ENCODE measurements at places on chromosomes 12 and 14.
A peak's percentile ranks its signal among the peaks of the same experiment; 100 is the strongest.

DNA sequence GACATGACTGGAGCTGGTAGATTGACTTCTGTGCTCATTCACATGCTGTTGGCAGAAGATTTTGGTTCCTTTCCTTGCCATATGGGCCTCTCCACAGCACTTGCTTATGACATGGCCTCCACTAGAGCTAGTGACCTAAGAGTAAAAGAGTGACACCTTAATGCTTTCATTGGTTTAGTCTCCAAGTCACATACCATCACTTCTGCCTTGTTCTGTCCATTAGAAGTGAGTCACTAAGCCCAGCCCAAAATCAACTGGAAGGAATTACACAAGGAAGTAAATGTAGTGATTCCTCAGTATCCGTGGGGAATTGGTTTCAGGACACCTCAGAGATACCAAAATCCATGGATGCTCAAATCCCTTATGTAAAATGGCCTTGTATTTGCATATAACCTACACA is 81.3 kb downstream of the PPHLN1 start:
- DNase-seq: no peak

DNA sequence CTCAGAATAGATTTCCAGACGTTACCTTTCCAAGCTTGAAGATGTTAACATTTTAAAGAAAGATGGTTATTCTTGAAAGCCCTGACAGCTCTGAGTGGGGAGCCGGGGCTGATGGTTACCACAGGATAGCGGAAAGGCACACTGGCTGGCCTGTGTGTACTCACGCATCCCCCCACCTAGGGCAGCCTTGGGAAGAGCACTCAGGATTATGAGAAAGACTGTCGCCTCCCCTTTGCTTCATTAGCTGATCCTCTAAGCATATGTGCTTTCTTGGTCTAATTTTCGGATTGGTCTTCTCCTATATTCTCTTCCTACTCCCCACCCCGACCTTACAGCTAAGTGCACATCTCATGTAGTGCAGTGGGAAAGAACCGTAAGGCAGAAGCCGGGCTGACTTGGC is 20.7 kb downstream of the NTF3 start:
- no peak for DNase-seq

- no peak for DNase-seq
These were observed 27.2 kb downstream of the NOC4L start for GRCh38 chr12:132171293-132171967.

GRCh38 chr12:49675137-49675536 is 32.1 kb downstream of the FMNL3 start:
- peak; percentile 31 for DNase-seq

- no peak for DNase-seq
These were observed 377.9 kb upstream of the RGS6 start for GRCh38 chr14:71554323-71554722.

DNA sequence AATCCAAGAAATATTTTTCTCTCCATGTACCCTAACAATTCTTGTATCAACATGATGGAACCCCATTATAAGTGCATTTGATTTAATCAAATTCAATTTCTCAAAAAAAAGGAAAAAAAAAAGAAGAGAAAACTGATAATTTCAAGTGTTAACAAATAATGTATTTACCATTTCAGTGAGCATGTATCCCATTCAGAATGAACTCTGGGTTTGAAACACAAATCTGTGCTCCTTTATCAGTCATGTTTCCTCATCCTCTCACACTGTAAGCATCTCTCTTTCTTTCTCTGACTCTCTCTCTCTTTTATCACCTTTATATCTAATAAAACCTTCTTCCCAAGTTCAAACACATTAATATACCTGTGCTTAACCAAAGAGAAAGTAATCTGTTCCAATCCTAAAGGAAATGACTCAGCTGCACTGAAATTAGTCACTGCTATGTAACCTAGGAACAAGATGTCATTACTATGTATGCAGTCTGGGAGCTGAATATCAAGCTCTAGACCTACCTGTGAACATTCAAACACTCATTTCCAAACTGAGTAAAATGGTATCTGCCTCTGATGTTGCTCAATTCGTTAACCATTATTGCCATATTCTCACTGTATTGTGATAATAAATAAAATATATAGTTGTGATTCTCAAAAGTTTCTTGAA is 135.0 kb upstream of the LRIG3 start:
- no peak for DNase-seq

- DNase-seq: no peak
These were observed 3.2 kb downstream of the AKAP5 start for GRCh38 chr14:64468451-64468850.

- DNase-seq: no peak
These were observed 226.2 kb upstream of the CRY1 start for GRCh38 chr12:107319533-107320032.

DNA sequence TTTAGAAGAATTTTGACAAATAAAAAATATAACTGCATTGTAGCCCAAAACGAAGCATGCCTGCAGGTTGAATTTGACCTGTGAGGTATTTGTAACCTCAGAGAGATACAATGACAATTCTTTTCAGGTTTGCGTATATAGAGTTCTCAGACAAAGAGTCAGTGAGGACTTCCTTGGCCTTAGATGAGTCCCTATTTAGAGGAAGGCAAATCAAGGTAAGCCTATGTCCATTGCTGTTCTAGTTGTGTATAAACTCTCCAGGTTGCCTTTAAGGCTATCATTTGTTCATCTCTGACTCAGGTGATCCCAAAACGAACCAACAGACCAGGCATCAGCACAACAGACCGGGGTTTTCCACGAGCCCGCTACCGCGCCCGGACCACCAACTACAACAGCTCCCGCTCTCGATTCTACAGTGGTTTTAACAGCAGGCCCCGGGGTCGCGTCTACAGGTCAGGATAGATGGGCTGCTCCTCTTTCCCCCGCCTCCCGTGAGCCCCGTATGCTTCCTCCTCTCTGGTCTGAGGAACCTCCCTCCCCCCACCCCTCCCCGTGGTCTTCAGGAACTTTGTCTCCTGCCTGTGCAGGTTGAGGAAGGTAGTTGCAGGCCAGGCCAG is 2.7 kb downstream of the PABPN1 start:
- no peak for DNase-seq

- DNase-seq: no peak
These were observed 59.0 kb downstream of the FAR2 start for GRCh38 chr12:29208060-29208459.

DNA sequence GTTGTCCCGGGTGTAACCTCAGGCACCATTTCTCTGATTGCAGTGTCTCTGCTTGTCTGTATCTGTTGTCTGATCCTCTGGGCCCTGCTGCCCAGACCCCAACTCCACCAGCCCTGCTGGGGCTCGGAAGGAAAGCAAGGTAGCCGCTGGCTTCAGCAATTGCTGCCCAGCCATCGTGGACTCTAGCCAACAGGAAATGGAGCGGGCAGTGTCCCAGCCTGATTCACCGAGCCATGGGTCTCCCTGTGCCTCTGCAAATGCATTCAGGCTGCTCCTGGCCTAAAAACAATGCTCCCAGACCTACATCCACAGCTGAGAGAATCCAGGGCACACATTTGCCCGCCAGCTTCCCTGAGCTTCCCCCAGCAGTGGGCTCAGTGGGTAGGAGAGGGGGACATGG is 9.2 kb downstream of the TUNAR start:
- no peak for DNase-seq

DNA sequence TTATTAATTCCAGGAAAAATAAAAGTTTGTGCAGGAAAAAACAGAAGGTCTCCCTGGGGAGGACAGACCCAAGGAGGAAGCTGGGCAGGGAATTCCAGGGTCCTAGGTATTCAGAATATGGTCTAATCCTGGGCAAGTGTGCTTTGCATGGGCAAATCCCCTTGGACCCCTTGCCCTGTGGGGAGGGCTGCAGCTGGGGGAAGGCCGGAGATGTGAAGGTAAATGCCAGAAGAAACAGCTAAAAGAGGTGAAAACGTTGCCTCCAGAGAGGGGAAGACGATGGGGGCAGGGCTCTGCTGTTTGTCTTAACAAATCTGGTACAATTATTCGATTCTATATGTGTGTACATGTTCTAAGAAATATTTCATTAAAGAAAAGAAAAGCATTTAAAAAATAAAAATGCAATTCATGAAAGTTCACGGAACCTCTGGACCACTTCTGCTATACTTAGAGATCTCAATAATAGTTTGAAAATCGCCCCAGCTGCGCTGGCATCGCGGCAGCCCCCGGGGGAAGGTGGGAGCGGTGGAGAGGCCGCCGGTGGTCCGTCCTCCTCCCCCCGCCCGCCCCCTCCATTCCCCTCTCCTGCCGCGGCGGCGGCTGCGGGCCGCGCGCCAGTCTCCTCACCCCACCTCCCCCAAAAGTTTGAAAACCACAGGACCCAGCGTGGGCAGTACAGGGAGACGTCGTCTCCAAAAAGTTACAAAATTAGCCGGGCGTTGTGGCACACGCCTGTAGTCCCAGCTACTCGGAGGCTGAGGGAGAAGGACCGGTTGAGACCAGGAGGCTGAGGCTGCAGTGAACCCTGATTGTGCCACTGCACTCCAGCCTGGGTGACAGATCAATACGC is 1.5 kb upstream of the PRPF40B start:
- peak; percentile 52 for DNase-seq

- DNase-seq: no peak
These were observed 13.3 kb downstream of the SLC15A4 start for GRCh38 chr12:128810182-128811127.

DNA sequence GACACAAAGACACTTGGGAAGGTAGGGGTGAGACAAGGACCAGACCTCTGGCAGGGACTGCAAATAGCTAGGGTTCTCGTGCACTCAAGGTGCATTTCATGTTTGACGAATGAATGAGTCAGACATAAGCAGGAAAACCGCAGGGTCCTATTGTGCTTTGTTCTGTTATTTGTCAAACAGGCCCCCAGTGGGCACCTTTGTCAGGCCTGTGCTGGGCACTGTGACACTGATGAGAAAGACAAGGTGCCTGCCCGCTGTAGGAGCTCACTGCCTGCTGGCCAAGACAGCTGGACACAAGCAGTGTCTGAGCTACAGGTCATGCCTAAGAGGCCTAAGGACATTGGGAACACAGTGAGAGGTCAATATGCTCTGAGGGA is 2.3 kb downstream of the OTUB2 start:
- DNase-seq: no peak

DNA sequence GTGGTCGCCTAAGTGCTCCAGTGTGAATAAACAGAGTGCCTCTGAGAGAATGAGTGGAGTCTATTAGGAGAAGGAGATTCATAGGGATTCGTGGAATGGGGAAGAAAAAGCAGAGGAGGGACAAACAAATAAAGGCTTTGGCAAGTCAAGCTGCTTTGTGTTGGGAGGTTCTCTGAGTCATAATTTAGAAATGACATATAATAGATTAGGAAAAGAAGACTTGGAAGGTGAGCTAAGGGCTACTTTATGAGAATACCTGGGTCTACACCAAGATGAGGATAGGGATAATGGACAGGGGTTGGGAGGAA is 6.4 kb upstream of the NTN4 start:
- DNase-seq: no peak

DNA sequence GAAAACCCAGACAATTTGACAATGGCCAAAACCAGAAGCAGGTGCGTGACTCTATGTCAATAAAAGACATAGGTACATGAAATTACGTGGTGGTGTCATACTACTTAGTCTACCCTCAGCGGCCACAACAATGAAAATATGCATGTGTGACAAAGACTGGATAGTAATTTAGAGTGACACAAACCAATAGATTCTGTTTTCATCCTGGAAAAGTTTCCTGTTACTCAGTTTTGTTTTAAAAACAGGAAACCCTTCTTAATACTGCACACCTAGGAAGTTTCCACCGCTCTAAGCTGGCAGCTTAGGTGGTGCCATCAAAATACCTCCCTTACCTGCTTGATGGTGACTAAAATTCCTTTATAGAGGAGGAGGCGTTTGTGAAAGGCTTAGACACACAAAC is 15.1 kb downstream of the POU6F1 start:
- DNase-seq: no peak

- no peak for DNase-seq
These were observed 17.7 kb upstream of the C1S start for GRCh38 chr12:7042842-7043241.

- DNase-seq: no peak
These were observed 222.2 kb upstream of the TMEM260 start for GRCh38 chr14:56357428-56357827.

DNA sequence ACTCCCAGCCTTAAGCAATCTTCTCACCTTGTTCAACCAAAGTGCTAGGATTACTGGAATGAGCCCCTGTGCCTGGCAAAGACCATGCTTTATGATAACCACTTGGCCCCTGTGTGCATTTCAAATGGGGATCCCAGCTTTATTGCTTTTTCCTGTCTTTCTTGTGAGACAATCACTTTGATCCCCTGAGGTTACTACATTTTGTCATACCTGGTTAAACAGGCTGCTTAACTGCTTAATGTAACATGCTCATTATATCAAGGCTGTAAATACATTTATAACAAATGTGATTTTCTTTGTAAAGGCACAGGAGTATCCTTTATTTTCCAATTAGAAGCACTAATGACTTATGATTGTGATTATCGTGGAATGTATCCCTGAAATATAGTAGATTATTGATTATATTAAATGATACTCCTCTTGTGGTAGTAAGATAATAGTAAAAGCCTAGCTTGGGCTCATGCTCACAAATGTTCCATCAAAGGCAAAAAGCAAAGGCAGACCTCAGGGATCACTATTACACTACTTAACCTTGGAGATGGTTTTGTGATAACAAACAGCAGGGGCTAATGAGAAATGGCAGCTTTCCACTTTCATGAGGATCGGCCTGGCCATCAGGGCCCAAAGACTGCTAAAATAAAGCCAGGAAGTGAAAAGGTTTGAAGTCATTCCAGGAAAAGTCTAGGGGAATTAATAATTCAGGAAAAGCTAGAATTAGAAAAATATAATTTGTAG is 290.8 kb upstream of the MDGA2 start:
- no peak for DNase-seq

DNA sequence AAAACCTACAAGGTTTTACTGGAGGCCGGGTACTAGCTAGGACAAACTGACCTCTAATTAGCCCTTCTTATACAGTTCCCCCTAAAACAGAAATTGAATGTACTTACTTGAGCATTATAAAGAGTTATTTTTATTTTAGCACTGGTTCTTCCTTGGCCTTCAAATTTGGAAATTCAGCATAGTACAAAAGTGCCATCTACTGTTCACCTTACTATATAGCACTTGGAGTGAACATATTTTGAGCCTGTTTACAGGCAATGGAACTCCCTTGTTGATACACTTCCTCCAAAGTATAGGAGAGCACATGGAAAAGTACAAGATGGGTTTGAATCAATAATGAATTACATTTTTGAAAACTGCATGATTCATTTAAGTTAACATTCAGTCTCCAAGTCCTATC is 3.9 kb upstream of the POC1B start:
- DNase-seq: no peak

DNA sequence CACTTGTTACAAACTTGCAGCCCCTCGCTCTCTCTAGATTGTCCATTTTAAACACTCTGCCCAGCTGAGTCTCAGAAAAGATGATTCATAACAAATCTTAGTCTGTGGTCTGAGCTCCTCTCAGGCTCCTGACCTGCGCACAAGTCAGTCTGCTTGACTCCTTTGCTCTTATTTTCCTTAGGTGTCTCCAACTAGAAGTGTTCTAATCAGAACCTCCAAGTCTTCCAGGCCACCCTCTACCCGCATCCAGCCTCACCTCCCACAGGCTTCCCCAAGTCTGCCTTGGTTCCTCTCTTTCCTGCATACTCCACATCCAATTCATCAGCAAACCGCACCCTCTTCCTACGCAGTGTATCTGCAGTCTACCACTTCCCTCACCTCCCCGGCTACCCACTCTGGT is 42.4 kb upstream of the BDKRB2 start:
- no peak for DNase-seq
